ENCODE measurements at places on chromosomes 6 and 20. TPM values are rescaled to one million over a fixed set of nuclear protein-coding genes. Genes with fewer than 3 reads are reported as not detected.

DNA sequence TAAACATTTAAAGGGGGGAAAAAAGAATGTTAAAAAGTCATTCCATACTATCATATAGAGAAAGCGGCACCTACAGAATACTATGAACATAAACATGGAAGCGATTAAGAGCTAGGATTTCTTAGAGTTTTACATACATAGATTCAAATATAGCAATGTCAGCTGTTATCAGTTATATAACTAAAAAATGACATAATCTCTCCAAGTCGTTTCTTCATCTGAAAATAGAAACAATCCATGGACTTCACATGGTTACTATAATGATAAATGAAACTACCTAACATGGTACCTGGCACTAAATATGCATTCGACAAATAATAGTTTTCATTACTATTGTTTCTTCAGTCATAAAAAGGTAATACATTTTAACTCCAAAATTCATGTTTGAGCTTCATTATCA lies 3.7 kb downstream of the IBTK start:
- H3K27ac ChIP-seq, result no peak overlapping the region
- H3K4me3 ChIP-seq, result no peak overlapping the region
- H3K36me3 ChIP-seq, result peaks cover 6% of the 10 kb centered on the region
- peaks cover 10% of the 10 kb centered on the region for H3K4me1 ChIP-seq
- no peak for DNase-seq

Gene TAAR1
- not detected for polyA plus RNA-seq

- H3K27me3 ChIP-seq, result no peaks in the 10 kb centered on the region
- H3K36me3 ChIP-seq, result peaks cover 72% of the 10 kb centered on the region
- DNase-seq, result no peak
- peaks cover 3% of the 10 kb centered on the region for H3K4me1 ChIP-seq
- H3K4me3 ChIP-seq, result no peak overlapping the region
Observed at GRCh38 chr20:49247792-49248191, 28.6 kb downstream of the DDX27 start.

DNA sequence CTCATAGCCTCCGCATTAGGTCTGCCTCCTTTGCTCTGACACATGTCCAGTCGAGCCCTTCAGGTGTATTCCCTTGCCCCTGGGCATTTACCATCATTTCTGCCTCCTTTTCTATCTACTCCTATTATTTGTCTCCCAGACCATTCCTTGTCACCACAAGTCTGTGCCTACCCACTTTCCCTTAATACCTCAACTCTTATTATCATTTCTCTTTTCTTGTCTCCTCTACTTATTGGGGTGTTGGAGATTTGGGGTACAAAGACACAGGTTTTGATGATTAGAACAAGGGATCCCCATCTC lies 1.4 kb downstream of the SYNGAP1 start:
- peaks cover 27% of the 10 kb centered on the region for H3K4me1 ChIP-seq
- peaks cover 20% of the 10 kb centered on the region for H3K36me3 ChIP-seq
- H3K27me3 ChIP-seq, result no peaks in the 10 kb centered on the region
- no peak overlapping the region for H3K4me3 ChIP-seq
- no peak overlapping the region for H3K27ac ChIP-seq
- DNase-seq, result no peak

DNA sequence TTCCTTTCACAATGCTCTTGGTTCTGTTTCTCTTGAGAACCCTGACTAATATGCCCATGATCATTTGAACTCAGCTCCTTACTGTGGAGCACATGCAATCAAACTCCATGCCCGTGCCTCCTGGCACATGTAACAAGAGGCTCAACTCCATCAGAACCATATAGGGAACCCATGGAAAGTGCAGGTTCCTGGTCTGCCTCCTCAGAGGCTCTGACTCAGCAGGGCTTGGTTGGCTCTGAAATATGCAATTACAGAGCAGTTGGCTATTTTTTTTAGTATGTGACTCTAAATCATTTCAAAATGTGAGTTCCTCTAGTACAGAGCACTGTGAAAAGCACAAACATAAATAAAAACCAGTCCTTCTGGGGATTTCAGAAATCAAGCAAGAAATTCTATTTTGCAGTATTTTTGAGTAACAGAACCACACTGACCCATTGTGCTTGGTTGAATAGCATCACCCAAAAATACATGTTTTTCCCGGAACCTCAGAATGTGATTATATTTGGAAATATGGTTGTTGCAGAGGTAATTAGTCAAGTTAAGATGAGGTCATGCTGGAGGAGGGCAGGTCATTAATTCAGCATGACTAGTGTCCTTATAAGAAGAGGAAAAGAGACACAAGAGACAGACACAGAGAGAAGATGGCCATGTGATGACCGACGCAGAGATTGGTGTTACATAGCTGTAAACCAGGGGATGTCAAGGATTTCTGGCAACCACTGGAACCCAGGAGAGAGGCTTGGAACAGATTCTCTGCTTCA lies 13.2 kb upstream of the MAP3K4 start:
- DNase-seq, result peak; percentile 68
- no peaks in the 10 kb centered on the region for H3K36me3 ChIP-seq
- H3K4me3 ChIP-seq, result no peak overlapping the region
- peaks cover 2% of the 10 kb centered on the region for H3K27me3 ChIP-seq
- peaks cover 24% of the 10 kb centered on the region for H3K4me1 ChIP-seq

DNA sequence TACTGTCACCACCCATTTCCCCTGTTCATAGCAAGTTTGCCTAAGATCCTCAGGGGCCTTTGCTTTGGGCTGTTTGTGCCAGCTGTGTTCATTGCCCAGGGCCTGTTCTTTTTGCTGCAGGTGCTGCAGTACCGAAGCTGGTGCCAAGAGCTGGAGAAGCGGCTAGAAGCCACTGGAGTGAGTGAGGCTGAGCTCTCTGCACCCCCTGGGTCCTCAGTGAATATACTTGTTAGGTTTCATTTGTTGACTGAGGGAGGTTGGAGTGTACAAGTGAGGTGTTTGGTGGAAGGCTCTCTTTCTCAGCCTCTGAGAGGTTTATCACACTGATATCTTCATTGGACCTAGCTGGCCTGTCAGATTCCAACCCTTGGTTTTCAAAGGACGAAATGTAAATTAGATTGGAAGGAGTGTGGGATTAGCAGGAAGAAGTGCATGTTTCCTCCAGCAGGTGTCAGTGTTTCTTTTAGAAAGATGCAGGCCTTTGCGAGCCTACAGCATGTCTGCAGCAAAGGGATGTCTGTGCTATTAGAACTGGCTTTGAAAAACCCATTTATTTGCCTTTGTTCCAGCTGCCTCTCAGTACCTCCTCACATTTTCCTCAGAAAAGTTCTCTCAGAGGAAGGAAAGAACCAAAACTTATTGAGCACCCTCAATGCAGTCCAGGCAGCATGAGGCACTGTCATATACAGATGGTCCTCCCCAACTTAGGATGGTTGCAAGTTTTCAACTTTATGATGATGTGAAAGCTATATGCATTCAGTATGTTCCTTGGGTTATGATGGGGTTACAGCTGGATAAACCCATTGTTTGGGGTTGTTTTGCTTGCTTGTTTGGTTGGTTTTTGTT lies 8.3 kb downstream of the CEP250 start:
- peaks cover 13% of the 10 kb centered on the region for H3K4me1 ChIP-seq
- H3K36me3 ChIP-seq, result peaks cover 33% of the 10 kb centered on the region
- no peak overlapping the region for H3K4me3 ChIP-seq
- no peaks in the 10 kb centered on the region for H3K27me3 ChIP-seq
- peak; percentile 71 for DNase-seq

Gene DPPA5
- not detected for polyA plus RNA-seq

GRCh38 chr6:22583230-22583629 lies 13.9 kb downstream of the HDGFL1 start:
- no peaks in the 10 kb centered on the region for H3K27me3 ChIP-seq
- H3K4me1 ChIP-seq, result peaks cover 2% of the 10 kb centered on the region
- H3K36me3 ChIP-seq, result no peaks in the 10 kb centered on the region

Gene TREM1
- not detected for polyA plus RNA-seq

Gene ZBTB12
- 8.1 TPM for polyA plus RNA-seq
